ENCODE measurements at places on chromosomes 7 and 10.

DNA sequence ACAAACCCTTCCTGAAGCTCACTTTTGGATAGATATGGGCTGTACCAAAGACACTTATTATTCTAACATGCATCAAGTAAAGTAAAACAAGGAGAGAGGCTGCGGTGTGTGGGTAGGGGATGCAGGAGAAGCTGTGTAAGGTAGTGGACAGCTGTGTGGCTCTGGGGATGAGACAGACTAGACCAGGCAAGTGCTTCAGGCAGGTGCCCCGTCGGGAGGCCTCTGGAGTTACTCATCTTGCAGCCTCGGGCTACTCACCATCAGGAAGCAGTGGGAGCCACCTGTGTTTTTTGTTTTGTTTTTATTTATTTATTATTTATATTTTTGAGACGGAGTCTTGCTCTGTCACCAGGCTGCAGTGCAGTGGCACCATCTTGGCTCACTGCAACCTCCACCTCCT, 49.3 kb upstream of the NCAPG2 start:
- DNase-seq: no peak

DNA sequence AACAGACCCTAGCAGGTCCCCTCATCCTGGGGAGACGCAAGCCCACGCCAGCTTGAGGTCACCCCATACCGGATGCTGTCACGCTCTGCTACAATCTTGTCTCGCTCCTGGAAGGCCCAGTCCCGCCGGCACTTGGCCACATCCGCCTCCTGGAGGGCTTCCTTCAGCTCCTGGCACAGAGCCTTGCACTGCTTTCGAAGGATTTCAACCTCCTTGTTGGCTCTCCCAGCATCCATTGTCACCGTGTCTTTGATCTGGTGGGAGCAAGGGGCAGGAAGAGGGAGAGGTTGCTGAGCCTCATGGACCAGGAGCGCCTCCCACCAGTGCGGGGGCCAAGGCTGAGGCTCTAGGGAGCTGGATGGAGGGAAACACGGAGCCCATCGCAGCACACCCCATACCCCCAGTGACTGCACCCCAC, 90.9 kb downstream of the DLG5 start:
- DNase-seq: no peak

GRCh38 chr10:60664859-60665258, 113.4 kb upstream of the CDK1 start:
- DNase-seq: no peak

DNA sequence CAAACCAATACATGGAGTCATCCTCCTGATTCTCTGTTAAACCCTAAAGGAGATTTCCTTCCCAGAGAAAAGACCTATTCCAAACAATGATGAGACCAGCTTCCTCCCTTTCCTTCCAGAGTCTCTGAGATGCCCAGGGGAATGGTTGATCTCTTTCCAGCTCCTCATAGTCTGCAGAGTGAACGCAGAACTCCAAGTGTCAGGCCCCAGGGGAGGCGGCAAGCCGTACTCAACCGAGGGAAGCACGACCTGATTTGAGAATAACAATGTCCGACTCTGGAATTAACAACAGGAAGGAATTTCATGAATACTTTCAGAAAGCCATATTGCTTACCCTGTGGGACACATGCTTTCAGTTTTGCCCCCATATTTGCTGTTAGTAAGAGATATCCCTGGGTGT, 241.7 kb upstream of the GLI3 start:
- DNase-seq: no peak

DNA sequence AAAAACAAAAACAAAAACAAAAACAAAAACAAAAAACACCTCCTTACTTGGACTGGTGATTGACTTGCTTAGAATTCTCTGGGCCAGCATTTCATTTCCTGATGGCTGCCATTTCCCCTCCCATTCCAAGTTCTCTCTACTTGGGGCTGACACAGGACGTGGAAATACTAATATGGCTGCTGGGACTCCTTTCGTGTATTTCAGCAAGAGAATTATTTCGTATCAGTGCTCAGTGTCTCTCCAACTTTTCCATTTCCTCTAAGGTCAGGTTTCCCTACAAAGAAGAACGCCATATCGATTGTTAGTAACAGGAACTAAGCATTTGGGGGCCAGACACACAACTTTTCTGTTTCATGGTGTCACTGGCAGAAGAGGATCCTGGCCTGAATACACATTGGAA, 22.5 kb upstream of the VAX1 start:
- no peak for DNase-seq

DNA sequence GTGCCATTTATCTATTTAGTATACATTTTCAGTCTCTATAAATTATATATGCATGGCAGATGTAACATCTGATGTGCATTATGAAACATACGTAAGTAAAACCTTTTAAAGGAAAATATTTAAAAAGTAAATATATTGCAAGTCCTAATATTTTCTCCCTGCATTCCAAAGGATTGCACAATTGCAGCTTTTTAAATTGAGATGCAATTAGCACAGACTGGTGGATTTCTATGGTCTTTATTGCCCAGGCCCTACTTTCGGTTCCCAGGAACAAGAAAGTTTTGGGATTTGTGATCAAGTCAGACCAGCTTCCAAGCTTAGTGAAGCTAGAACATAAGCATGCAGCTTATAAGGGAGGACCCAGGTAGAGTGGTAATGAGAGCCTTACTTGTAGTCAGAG, 337.8 kb downstream of the NRG3 start:
- no peak for DNase-seq

All from COLO829 (cell line).